ENCODE measurements at places on chromosomes 16 and 17.

DNA sequence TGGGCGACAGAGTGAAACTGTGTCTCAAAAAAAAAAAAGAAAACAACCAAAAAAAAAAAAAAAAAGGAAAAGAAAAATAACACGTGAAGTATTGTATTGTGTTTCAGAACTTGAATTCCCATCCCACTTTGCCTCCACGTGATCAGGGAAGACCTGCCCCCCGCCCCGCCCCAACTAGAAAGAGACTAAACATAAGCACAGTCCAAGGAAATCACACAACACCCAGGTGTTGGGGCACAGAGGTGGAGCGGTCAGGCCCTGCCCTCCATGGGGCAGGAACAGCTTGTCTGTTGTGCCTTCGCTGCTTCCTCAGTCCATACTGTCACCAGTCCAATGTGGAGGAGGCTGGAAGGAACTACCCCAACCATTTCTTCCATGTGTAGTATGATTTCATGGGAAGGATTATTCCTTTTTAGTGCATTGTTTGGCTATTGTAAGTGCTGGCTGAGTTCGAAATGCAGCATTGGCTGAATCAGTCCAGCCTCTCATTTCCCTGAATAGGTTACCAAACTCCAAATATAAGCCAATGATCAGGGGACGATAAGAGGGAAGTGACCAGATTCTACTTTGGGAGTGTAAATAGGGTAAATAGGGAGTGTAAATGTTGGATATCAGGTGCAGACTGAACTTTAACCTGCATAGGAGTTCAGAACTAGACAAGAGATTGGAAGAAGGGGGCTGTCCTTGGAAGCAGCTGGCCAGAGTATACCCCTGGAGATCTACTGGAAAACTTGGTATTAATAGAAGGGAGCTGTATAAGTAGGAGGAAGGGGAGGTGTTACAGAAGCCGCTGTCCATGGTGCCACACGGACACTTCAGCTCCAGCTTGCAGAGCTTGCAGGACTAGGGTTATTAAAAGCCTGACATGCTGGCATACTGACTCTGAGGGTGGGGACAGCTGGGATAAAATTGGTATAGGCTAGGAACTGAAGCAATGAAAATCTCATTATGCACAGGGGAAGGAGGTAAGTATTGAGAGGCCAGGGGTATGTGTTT is 50.7 kb downstream of the TANGO6 start:
- DNase-seq, result no peak

- no peak for DNase-seq
Observed at GRCh38 chr17:70661342-70662222, 492.2 kb downstream of the KCNJ2 start.

GRCh38 chr17:73156887-73157520 is 7.8 kb upstream of the SSTR2 start:
- DNase-seq, result no peak

GRCh38 chr17:41308918-41309359 is at the start of gene KRTAP16-1:
Gene KRTAP16-1, minus strand, starts transcription at chr17:41309309. Its CDS starts 56 bp downstream, at chr17:41309253.
- no peak for DNase-seq

DNA sequence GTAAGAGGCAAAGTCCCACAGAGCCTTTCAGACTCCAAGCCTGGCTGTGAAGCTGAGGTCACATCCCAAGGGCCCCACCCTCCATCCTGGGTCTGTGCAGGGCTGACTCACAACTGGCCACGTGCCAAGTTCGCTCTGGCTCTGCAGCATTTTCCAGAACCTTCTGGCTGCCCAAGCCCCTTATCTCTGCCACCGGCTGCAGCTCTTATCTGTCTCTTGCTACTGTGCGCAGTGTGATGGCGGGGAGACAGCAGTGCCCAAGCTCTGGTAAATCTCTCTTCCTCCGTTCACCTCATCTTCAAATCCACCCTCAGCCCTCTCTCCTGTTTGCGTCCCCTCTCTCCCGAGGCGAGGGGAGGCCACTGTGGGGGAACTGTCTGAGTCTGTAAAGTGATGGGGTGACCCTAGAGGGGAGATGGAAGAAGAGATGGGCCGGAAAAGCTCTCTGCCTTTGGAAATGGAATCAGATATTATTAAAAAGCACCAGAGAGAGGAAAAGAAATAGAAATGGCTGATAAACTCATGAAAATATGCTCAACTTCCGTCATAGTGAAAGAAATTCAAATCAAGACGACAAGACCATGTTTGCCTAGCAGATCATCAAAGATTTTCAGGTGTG is 162.7 kb upstream of the CDC42EP4 start:
- DNase-seq, result peak; percentile 28

GRCh38 chr17:3873862-3874261 is 19.0 kb downstream of the CAMKK1 start:
- no peak for DNase-seq
